SHP77 treated with DMSO at 0.1 percent for 48 hours (cell line): ENCODE measurements at places on chromosomes 13 and 19.

DNA sequence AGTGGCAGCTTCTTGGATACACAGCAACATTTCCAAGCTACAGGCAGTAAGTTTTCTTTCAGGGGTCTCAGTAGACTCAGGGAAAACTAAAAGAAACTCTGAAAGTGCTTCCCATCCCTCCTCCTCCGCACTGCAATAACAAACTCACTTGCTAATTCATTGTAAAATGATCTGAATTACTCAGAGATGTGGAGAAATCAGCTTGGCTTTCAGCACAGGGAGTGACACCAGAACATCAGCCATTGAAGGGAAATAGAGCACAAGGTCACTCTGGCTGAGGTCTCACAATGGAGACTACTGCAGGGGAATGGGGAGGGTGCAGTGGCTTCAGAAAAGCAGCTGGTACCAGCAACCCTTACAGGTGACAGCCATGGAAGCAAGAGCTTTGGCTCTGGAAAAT lies 137.3 kb upstream of the SERP2 start:
- no peak for DNase-seq

GRCh38 chr19:10538204-10538983 lies 5.3 kb upstream of the ATG4D start:
- DNase-seq = no peak

DNA sequence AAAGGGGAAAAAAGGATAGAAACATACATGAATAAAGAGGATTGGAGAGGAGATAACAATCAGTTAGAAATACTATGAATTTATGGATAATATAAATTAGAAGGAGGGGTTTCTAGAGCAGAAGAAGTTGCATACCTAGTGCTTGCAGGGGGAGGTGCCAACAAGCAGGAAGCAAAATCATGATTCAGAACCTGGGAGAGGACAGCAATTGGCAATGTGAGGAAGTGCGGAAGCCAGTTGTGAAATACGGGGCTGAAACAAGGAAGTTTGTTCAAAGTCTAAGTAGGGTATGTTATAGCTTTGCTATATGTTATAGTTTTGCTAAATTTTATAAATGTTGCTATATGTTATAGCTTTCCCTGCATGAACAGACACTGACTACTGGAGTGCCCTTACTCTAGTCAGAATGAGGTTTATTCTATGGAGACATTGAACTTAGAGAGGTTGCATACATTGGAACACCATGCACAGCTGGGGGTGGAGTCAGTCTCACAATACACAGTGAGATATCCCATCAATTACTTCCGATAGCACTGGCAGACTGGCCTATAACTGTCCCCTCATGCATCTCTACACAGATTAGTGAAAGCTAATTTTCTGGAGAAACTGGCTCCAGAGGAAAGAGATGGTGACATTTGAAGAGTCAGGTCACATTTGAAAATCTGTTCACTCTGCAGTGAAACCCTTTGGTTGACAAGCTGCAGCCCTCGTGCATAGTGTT lies 92.1 kb downstream of the GPC6 start:
- no peak for DNase-seq

GRCh38 chr19:35030257-35031071 lies at the start of gene SCN1B:
TSS of gene SCN1B (plus strand) at chr19:35030470. CDS start at chr19:35030821, 351 bp downstream.
- DNase-seq = no peak

- no peak for DNase-seq
Observed at GRCh38 chr13:93775507-93776108, 549.0 kb downstream of the GPC6 start.

DNA sequence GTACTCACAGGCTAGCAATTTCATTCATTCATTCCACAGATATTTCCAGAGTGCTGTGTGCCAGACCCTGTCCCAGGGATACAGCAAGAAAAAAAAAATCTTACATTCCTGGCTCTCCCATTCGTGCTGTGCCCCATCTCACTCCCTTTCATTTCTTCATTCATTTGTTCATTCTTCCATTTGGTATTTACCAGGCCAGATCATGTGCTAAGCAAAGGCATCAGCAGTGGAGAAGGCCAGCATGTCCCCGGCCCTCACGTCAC lies 2.3 kb downstream of the MAP3K10 start:
- no peak for DNase-seq

- peak; percentile 91 for DNase-seq
Observed at GRCh38 chr19:37251308-37252229, 33.6 kb downstream of the ZNF383 start.
